ENCODE measurements at places on chromosomes 6 and 20.

- DNase-seq, result no peak
These were observed 54.7 kb downstream of the YTHDF1 start for GRCh38 chr20:63161176-63161651.

DNA sequence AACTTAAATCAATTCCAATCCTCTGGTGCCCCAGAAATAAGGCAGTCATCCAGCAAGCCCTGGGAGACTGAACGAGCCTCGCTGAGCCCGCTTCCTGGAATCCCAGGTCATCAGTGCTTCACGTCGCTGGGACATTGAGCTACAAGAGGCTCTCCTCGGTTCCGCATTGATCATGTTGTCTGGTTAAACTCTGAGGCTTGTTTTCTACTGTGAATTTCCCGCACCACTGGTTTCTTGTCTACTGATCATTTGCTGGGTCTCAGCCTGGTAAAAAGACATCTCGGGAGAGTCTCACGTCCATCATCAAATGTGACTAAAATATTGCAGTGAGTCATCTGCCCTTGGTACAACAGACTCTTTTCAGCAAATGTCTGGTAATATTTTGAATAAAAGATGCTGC, 569.2 kb downstream of the QKI start:
- no peak for DNase-seq

GRCh38 chr6:85449388-85449817, 480 bp upstream of the NT5E start:
- DNase-seq, result no peak

GRCh38 chr6:34573567-34574183, 17.5 kb upstream of the SPDEF start:
- DNase-seq, result no peak

DNA sequence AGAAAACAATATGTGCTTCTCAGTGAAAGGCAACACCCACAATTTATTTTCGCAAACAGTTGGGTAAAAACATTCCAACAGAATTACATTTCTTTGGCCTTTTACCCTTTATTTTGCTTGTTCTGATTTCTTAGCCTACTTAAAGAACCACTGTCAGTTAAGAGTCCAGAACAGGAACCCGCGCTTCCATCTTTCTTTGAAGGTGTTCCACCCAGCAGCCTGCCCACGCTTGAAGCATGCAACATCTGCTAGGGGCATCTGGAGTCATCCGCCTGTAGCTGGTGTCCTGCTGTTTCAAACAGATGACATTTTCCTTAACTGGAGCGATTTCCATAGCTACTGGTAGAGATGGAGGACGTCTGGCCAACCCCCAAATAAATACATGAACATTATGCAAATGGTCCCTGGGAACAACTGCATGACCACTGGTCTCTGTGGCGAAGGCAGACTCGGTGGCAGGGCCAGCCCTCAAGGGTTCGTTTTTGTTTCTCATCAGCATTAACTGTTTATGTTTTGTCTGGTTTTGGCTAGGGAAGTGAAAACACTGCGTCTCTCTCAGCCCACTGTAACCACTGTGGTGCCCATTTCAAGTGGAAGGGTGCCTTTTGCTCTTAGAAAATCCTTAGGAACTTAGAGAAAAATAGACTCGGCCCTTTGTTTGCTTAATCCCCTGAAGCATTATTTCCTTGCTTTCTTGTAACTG, 51.6 kb downstream of the LAMA4 start:
- no peak for DNase-seq

GRCh38 chr6:37435373-37435772, 2.4 kb downstream of the CMTR1 start:
- DNase-seq, result no peak

GRCh38 chr20:48599106-48599747, 228.6 kb downstream of the PREX1 start:
- no peak for DNase-seq

DNA sequence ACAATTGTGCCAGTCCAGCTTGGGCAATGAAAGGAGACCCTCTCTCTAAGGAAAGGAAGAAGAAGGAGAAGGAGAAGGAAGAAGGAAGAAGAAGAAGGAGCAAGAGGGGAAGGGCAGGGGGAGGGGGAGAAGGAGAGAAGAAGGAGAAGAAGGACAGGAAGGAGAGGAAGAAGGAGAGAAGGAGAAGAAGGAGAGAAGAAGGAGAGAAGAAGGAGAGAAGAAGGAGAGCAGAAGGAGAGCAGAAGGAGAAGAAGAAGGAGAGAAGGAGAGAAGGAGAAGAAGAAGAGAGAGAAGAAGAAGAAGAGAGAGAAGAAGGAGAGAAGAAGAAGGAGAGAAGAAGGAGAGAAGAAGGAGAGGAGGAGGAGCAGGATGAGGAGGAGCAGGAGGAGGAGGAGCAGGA, 22.5 kb upstream of the DEFB116 start:
- no peak for DNase-seq

DNA sequence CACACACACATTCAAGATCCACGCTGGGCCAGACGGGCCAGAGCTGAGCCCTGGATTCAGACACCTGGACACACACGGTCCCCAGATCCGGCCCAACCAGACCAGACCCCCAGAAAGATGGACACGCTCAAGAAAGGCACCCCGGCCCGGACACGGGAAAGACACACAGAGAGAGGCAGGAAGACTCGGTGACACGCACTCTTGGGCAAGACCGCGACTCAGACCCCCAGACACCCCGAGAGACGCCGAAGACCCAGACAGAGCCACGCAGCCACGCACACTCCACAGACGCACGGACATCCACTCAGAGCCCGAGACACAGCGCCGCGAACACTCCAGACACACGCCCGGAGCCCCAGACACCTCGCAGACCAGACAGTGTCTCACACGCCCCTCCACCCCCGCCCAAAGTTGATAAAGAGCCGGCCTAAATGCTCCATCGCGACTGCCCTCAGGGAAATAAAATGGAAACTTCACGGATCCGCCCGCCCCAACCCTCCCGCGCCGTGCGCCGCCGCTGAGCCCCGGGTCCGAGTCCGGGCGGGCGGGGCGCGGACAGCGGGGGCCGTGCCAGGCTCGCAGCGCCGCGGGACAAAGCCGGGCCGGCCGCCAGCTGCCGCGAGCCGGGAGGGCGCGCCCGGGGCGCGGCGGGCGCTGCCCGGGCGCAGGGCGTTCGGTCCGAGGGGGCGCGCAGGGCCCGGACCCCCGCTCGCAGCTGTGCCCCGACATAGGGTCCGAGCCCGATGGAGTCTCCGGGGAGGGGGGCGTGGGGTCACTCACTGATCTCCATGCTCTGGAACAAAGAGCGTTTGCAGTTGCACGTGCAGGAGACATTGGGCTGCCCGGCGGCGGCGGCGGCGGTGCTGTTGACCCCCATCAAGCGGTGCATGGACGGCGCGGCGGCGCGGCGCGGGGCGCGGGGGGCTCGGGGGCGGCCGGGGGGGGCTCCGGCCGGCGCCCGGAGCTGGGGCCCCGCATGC, 831 bp downstream of the PMEPA1 start:
- no peak for DNase-seq
